ENCODE measurements at places on chromosomes 4 and X. TPM values are rescaled to one million over a fixed set of nuclear protein-coding genes. Genes with fewer than 3 reads are reported as not detected.
A peak's percentile ranks its signal among the peaks of the same experiment; 100 is the strongest.

DNA sequence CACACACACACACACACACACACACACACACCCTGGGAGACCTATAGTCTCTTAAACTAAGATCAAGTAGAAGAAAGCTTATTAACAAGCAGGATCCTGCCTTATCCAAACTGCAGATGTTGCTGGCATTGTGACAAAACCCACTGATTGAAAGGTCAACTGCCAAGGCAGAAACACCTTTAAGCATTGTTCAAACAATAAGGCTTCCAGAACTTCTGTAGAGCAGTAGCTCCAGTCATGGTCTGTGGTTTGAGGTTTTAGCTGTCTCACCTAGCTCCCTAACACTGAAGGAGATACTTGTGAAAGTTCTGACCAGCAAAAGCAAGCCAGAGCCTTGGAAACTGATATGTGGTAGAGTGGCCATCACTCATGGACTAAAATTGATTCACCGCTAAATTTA lies 59.8 kb downstream of the PTCHD1 start:
- no peak for DNase-seq
- H3K27me3 ChIP-seq: no peaks in the 10 kb centered on the region
- no peak overlapping the region for H3K4me3 ChIP-seq
- no peaks in the 10 kb centered on the region for H3K36me3 ChIP-seq
- no peaks in the 10 kb centered on the region for H3K4me1 ChIP-seq

DNA sequence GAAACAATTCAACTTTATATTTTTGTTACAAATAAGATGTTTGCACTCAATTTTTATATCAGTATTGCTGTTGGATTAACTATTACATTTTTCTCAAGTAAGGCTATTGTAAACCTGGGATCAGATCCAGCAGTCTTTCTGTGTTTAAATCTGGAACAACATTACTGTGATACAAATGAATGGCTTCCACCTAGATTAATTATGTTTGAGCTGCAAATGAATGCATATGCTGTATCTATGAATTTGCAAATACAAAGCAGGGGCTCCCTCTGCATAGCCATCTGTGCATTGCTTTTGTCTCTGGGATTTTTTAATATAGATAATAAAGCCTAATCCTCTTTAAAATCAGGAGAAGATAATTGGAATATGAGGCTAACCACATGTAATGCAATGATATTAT lies 69.8 kb upstream of the NEIL3 start:
- H3K36me3 ChIP-seq: no peaks in the 10 kb centered on the region
- H3K27me3 ChIP-seq: no peaks in the 10 kb centered on the region
- H3K4me3 ChIP-seq: no peak overlapping the region
- DNase-seq: no peak
- H3K27ac ChIP-seq: no peak overlapping the region

DNA sequence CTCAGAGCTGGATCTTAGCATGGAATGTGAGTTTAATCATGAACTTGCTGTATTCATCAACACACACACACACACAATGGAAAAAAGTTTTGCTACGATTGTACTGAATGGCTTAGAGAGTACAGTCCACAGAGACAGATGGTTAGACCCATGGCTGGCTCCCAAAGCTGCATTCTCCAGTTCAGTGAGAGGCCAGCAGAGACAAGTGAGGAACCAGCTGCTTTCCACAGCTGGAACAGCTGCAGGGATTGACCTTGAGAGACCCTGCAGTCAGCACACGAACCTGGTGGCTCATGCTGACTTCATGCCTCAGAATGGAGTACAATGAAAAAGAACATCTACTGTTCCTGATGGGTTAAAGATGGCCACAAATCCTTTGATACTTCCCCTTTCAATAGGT lies 94.5 kb downstream of the DHX15 start:
- peaks cover 7% of the 10 kb centered on the region for H3K27me3 ChIP-seq
- no peaks in the 10 kb centered on the region for H3K36me3 ChIP-seq

DNA sequence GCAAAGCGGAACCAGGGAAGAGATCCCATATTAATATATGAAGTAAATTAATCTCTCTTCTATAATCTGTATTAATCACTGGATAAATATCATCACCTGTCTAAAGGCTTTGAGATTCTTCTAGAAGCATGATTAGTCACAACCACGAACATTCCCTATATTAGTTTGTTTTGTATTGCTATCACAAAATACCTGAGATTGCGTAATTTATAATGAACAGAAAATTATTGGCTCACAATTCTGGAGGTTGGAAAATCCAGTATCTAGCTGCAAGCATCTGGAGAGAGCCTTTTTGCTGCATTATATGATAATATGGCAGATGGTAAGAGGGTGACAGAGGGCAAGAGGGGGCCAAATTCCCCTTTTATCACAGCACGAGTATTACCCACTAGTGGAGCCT lies 532.6 kb upstream of the EPHA5 start:
- DNase-seq: no peak
- H3K27ac ChIP-seq: no peak overlapping the region
- no peaks in the 10 kb centered on the region for H3K36me3 ChIP-seq
- no peaks in the 10 kb centered on the region for H3K27me3 ChIP-seq

GRCh38 chr4:119479180-119479808 lies 149.3 kb downstream of the PDE5A start:
- no peak overlapping the region for H3K4me3 ChIP-seq
- H3K36me3 ChIP-seq: peaks cover 38% of the 10 kb centered on the region
- peaks cover 5% of the 10 kb centered on the region for H3K4me1 ChIP-seq
- no peak for DNase-seq

DNA sequence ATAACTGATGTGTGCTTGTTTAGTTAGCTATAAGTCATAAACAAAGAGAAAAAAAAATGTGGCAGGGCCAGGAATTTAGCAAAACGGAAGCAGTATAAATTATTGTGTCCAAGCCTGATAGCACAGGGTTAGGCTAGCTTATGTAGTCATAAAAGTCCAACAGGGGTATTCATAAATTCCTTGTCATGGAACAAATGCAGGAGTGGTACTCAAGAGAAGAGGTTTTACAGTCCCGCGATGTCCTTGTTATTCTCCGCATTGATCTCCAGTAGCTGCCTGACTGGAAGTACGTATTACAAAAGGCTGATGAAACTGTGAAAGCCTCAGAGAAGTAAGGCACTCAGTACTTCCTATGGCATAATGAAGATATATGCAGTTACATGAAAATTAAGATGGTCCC lies 336.9 kb upstream of the TRAM1L1 start:
- no peak overlapping the region for H3K4me3 ChIP-seq
- H3K4me1 ChIP-seq: peaks cover 7% of the 10 kb centered on the region
- no peaks in the 10 kb centered on the region for H3K36me3 ChIP-seq
- no peak for DNase-seq

GRCh38 chr4:110681381-110681780 lies 58.5 kb upstream of the PITX2 start:
- H3K27me3 ChIP-seq: peaks cover 18% of the 10 kb centered on the region
- peaks cover 6% of the 10 kb centered on the region for H3K4me1 ChIP-seq
- no peaks in the 10 kb centered on the region for H3K36me3 ChIP-seq
- no peak overlapping the region for H3K27ac ChIP-seq

DNA sequence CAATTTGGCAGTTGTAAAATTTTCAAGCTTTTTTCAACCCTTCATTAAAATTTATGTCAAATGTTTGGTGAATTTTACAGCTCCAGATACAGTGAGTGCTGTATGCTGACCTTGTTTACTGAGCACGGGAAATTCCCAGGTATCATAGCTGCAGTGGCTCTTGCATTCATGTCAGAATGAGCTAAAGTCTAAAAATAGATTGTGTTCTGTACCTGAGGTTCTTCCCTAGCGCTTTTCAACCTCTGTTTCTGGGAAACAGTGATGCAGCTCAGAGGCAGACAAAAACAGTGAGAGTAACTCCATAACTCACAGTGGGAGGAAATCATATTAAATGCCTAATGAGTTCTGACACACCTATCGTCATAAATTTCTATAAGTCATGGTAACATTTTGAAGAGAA lies 393.8 kb upstream of the GNPDA2 start:
- no peaks in the 10 kb centered on the region for H3K27me3 ChIP-seq
- DNase-seq: no peak
- H3K27ac ChIP-seq: no peak overlapping the region
- H3K4me3 ChIP-seq: no peak overlapping the region
- H3K4me1 ChIP-seq: no peaks in the 10 kb centered on the region

GRCh38 chr4:100694467-100694866 lies 176.6 kb upstream of the EMCN start:
- no peaks in the 10 kb centered on the region for H3K36me3 ChIP-seq
- no peak for DNase-seq
- peaks cover 14% of the 10 kb centered on the region for H3K4me1 ChIP-seq
- H3K27ac ChIP-seq: no peak overlapping the region
- no peaks in the 10 kb centered on the region for H3K27me3 ChIP-seq

Gene SPARCL1
- total RNA-seq: 0.41 TPM

DNA sequence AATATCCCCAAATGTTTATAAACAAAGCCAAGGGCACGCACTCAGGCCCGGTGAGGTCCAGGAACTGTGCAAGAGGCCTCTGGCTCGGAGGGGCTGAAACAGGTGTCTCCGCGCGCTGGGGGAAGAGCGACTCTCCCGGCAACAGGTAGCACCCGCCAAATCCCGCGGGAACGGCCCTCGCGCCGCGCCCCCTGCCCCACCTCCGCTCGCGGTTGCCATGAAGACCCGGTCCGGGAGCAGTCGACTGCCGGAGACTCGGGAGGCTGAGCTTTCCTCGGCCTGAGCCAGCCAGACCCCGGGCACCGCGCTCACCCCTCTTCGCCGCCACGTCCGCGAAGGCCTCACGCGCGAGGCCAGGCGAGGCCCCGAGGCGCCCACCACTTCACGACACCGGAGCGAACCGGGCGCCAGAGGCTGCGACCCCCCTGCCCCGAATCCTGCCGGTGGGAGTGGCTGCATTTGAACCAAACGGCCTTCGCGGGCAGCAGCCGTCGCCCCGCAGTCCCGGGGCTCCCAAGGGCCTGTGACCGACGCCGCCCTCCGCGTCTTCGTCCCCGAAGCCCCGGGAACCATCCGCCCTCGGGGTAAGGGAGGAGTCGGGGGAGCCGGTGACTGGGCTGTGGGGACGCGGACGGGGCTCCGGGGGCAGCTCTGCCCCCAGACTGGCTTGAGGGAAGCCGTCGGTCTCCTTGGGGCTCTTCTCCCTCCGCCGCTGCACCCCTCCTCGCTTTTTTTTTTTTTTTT lies at the start of gene NSUN7:
NSUN7 (plus strand) TSS at position 239 of the 744 bp plus-strand sequence. CDS start 739 bp downstream, outside the sequence.
- peaks cover 14% of the 10 kb centered on the region for H3K4me1 ChIP-seq
- H3K36me3 ChIP-seq: peaks cover 12% of the 10 kb centered on the region
- peak; percentile 82 for DNase-seq
- peak within 1 kb of the TSS; percentile 92 for H3K27ac ChIP-seq
- H3K27me3 ChIP-seq: no peaks in the 10 kb centered on the region
- H3K4me3 ChIP-seq: peak within 1 kb of the TSS; percentile 81

All from progenitor cell of endocrine pancreas (in vitro differentiated cells).